ENCODE measurements at places on chromosomes 11 and 22.

- H3K36me3 ChIP-seq, result no peaks in the 10 kb centered on the region
- no peaks in the 10 kb centered on the region for H3K27me3 ChIP-seq
- no peak overlapping the region for H3K27ac ChIP-seq
- no peak overlapping the region for H3K4me3 ChIP-seq
- DNase-seq, result no peak
These were observed 301.2 kb downstream of the OR4C45 start for GRCh38 chr11:50333861-50334260.

DNA sequence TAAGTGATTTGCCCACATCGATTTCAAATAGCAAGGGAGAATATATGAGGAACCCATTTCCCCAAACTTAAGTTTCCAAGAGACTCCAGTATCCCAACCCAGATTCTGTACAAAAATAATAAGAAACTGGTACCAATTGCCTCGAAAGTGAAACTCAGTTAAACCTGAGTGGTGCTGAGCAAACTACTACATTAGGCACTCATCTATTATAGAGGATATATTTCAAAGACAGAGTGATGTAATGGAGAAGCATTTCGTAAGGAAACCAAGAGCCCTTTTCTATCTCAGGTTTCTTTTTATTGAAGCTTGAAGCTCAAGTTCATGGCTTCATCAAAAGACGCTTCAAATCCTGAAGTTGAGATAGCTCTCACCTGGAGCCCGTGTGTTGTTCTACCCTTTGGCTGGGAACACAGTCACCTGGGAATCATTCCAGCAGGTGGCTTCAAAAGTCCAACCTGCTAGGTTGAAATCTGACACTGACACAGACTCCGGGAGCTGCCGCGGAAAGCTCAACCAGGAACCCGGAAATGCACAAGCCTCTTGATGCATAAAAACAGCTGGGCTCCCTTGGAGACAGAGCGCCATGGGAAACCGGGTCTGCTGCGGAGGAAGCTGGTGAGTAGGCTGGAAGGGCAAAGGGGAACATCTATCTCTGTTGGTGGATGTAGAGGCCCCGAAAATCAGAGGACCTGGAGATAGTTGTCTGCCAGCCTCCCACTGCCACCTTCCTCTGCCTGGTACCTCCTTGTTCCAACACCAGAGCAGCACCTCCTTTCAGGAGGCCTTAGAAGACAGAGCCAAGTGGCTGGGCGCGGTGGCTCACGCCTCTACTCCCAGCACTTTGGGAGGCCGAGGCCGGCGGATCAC is at the start of gene C11orf52:
TSS of gene C11orf52 (plus strand) at position 524 of the 867 bp plus-strand sequence. CDS start at position 584, 60 bp downstream.
- peaks cover 33% of the 10 kb centered on the region for H3K27me3 ChIP-seq
- no peaks in the 10 kb centered on the region for H3K4me1 ChIP-seq
- H3K36me3 ChIP-seq, result no peaks in the 10 kb centered on the region
- H3K27ac ChIP-seq, result peak within 1 kb of the TSS; percentile 9

- H3K4me1 ChIP-seq, result no peaks in the 10 kb centered on the region
- H3K27me3 ChIP-seq, result peaks cover 24% of the 10 kb centered on the region
- H3K4me3 ChIP-seq, result no peak overlapping the region
- no peaks in the 10 kb centered on the region for H3K36me3 ChIP-seq
These were observed 83.7 kb downstream of the TRIM29 start for GRCh38 chr11:120054016-120054752.

DNA sequence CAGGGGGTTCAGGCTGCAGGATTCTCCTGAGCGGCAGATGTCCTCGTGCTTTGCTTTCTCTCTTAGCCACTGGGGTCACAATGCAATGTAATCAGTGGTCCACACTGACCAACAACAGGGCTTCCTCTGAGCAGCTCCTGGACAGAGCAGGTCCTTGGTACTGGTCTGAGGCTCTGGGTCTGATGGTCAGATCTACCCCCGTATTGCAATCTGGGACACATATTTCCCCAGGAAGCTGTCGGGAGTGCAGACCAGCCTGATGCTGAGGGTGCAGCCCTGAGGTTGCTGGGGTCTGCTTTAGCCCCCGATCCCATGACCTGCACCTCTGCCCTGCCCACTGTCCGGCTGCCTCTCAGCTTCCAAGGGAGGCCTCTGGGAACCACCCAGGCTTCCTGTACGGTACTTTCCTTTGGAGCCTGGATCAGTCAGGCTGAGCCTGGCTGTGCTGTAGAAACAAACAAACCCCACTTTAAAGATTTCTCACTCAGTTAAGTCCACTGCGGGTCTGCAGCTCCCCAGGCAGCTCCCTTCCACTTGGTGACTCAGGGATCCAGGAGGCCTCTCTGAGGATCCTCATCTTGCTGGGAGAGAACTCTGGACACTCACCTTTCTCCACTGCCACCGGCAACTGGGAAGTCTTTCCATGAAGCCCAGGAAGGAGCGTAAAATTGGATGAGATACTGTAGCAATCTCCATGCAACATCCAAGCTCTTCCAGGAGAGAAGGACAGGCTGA is 1046.6 kb downstream of the TBC1D22A start:
- no peaks in the 10 kb centered on the region for H3K4me1 ChIP-seq
- H3K36me3 ChIP-seq, result no peaks in the 10 kb centered on the region
- no peak overlapping the region for H3K4me3 ChIP-seq
- no peak for DNase-seq
- H3K27me3 ChIP-seq, result peaks cover 22% of the 10 kb centered on the region
- no peak overlapping the region for H3K27ac ChIP-seq

- H3K27me3 ChIP-seq, result no peaks in the 10 kb centered on the region
- H3K27ac ChIP-seq, result no peak overlapping the region
- H3K4me1 ChIP-seq, result no peaks in the 10 kb centered on the region
- H3K4me3 ChIP-seq, result no peak overlapping the region
These were observed 46.0 kb upstream of the PPARA start for GRCh38 chr22:46104170-46104880.

GRCh38 chr22:23278883-23279675 is 98.8 kb downstream of the BCR start:
- no peak overlapping the region for H3K4me3 ChIP-seq
- H3K27ac ChIP-seq, result peak overlapping the region; percentile 82
- no peaks in the 10 kb centered on the region for H3K27me3 ChIP-seq
- DNase-seq, result no peak
- peaks cover 71% of the 10 kb centered on the region for H3K36me3 ChIP-seq

GRCh38 chr11:73463359-73463758 is 87.2 kb downstream of the RELT start:
- no peak for DNase-seq
- H3K27me3 ChIP-seq, result no peaks in the 10 kb centered on the region
- H3K4me3 ChIP-seq, result no peak overlapping the region
- H3K36me3 ChIP-seq, result peaks cover 8% of the 10 kb centered on the region
- peaks cover 2% of the 10 kb centered on the region for H3K4me1 ChIP-seq

DNA sequence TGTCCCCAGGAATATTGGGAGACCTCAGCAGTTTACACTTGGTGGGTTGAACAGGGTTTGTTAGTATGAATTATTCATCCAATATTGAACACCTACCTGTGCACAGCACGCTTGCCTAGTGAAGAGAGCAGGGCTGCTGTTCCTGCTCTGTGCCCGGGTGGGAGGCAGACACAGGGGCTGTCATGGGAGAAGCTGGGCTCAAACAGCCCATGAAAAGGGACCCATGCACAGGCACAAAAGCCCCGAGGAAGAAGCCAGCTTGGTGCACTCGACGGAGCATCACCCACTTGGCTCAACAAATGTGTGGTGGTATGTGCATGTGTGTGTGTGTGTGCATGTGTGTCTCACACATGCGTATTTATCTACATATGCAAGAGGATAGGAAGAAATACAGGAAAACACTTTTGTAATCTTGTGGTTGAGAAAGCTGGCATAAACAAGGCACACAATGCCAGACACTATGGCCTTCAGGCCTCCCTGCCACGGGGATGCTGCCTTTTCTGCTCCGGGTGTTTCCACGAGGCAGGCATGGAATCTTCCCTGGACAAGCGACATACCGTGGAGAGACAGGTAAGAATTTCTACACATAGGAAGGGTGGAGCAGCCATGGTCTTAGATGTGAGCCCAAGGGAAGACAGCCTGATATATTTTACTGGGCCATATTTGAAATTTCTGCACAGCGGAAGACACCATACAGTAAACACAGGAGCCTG is 5.0 kb upstream of the APOBEC3A start:
- H3K27me3 ChIP-seq, result peaks cover 24% of the 10 kb centered on the region
- no peak overlapping the region for H3K4me3 ChIP-seq
- H3K4me1 ChIP-seq, result peaks cover 33% of the 10 kb centered on the region
- no peaks in the 10 kb centered on the region for H3K36me3 ChIP-seq
- peak overlapping the region; percentile 42 for H3K27ac ChIP-seq

All from activated T-cell treated with anti-CD3 and anti-CD28 coated beads, Interleukin-2, amount 50 U/mL, for 24 hours (primary cell).